ENCODE measurements at places on chromosomes 1 and 21.

- DNase-seq, result no peak
Observed at GRCh38 chr21:41663805-41664788, 102.8 kb downstream of the RIPK4 start.

DNA sequence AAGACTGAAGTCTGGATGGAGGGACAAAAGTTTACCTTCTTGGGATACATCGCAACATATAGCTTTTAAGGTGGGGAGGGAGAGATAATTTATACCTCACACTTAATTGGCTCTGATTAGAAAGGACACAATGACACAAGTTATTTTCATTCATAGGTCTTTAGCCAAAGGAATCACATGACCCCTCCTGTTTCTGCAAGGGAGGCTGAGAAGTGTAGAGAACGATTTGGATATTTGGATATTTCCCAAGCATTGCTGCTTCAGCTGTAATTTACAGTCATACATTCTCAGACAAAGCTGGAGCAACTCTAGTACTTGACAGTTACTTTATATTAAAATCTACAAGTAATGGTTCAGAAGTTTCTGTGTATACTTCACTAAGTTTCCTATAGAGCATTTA is 24.2 kb downstream of the DAP3 start:
- DNase-seq, result no peak

DNA sequence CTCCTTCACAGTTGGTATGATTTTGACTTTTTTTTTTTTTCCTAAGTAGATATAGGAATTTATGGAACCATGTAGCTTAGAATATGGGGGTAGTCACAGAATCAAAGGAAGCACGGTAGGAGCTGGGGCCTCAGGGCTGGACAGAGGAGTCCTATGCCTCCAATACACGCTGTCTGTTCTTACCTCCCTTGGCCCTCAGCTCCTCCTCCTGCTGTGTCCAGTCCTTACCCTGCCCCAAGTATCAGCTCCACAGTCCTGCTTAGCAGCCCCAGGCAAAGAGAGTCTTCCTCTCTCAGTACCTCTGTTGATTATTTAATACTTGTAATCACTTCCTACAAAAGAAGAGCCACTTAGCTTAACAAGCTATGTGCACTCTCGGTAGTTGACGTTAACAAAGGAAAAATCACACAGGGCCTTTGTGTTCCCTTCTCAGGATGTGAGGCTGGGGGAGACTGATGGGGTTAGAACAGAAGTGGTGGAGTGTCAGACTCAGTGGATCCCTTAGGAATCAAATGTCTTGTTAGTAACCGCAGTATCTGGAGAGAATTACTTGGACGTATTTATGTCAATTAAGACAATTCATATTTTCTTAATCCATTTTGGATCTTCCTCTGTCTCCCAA is 292.3 kb downstream of the HHAT start:
- no peak for DNase-seq

GRCh38 chr1:66642992-66643391 is 109.0 kb downstream of the SGIP1 start:
- no peak for DNase-seq

GRCh38 chr1:170790651-170791071 is 126.7 kb downstream of the PRRX1 start:
- DNase-seq, result no peak

DNA sequence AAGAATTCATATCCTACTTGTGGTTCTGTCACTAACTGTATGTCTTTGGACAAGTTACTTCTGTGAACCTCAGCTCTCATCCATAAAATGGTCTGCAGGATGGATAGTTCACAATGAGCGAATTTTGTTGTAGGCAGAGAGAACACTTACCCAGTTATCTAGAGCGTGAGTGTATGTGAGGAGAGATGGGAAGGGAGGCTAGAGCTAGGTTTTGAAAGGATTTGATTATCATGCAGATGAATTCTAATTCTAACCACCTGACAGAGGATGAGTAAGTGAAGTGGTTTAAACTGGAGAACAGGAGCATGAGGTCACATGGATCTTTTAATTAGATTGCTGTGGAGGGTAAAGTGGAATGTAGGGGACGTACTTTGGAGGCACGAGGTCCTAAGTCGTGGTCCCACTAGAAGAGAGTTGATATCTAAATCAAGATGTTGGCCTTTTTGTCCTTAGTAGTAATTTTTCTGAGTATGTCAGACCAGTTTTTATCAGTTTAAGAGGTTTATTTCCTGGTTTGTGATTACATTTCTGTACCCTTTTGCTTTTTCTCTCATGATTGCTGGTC is 5.0 kb downstream of the SUCO start:
- DNase-seq, result no peak

DNA sequence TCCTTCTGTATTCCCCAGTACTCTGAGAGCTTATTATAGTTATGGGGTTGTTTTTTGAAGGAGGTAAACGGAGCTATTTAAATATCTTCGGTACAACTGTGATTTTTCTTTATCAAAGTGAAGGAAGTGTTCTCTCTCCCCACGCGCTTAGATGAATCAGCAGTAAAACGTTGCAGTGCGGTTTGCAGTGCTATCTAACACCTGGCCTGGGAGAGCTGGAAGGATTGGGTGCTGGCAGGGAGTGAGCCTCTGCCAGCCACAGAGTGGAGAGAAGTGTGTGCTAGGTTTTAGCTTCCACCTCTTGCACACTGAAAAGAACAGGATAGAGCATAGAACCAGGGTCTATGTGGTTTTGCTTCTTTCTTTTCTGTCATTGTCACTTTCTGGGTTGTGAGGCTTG is 165.9 kb downstream of the SDCCAG8 start:
- no peak for DNase-seq

DNA sequence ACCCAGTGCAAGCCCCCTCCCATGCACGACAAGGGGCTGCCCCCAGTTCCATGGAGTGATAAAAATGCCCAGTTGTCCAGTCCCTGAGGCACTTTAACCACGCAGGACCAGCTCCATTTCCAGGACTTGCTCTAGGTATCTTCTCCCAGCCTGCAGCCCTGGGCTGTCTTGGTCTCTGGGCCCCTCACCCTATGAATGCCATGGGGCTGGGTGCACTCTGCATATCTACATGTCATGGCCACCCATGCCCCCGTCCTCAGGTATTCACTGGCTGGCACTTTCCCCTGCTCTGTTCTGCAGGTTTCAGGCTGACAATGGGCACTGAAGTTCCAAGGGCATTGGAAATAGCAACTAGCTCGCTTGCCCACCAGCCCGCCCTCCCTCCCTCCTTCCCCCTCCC is 19.6 kb upstream of the C1orf174 start:
- no peak for DNase-seq

DNA sequence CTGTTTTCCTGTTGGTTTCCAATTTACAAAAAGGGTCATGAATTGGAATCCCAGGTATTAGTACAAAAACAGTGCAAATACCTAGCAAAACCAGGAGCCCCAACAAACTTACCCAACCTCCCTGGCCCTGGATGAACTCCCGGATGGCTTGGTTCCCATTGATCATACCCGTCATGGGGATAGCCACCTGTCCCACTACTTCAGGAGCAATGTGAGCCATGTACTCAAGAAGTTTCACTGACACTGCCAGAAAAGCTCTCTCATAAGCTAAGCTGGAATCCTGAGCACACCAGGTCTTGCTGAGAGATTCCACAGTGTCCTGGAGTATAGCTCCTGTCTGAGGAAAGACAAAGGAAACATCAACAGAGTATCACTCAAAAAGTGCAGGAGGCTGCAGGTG is 5.7 kb downstream of the BCL2L15 start:
- no peak for DNase-seq

- no peak for DNase-seq
Observed at GRCh38 chr1:2525572-2525919, 850 bp downstream of the PANK4 start.

GRCh38 chr1:182930985-182931384 is 22.0 kb downstream of the SHCBP1L start:
- no peak for DNase-seq

- no peak for DNase-seq
Observed at GRCh38 chr1:199746666-199747384, 280.7 kb upstream of the NR5A2 start.

- peak; percentile 60 for DNase-seq
Observed at GRCh38 chr1:244657421-244657820, 4.5 kb downstream of the DESI2 start.

DNA sequence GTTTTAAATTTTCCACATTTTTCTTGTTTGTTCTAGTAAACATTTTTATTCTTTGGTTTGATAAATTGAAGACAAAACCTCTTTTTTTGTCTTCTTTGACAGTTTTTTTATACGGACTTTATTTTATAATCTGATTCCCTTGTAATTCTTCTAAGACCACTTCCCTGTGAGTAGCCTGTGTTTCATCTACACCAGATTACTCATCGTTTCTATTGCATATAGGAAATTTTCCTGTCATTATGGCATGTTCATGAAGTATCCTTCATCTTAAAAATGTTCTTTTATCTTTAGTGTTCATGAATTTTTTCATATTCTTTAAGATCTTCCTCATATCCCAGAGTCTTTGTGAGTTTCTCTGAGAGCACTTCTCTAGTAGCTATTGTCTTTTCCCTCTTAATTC is 109.8 kb downstream of the USP25 start:
- DNase-seq, result no peak

- no peak for DNase-seq
Observed at GRCh38 chr1:13794231-13795187, 94.5 kb downstream of the PRDM2 start.

GRCh38 chr1:180291004-180291403 is 60.9 kb downstream of the LHX4 start:
- DNase-seq, result no peak

DNA sequence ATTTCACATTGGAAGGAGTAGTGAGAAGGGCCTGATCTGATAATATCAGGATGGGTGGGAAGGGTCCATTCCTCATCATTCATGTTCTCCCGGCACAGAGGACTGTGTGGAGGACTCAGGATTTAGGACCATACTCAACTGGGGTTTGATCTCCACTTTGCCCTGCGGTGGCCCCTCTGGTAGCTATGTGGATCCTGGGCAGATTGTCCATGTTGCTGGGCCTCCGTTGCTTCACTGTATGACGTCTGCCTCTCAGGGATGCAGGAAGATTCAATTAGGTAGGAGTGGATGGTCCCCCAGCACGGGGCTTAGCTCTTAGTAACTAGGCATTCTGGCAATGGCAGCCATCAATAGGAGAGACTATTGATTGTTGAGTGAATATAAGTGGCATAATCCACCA is 2.3 kb downstream of the ETS2 start:
- no peak for DNase-seq

DNA sequence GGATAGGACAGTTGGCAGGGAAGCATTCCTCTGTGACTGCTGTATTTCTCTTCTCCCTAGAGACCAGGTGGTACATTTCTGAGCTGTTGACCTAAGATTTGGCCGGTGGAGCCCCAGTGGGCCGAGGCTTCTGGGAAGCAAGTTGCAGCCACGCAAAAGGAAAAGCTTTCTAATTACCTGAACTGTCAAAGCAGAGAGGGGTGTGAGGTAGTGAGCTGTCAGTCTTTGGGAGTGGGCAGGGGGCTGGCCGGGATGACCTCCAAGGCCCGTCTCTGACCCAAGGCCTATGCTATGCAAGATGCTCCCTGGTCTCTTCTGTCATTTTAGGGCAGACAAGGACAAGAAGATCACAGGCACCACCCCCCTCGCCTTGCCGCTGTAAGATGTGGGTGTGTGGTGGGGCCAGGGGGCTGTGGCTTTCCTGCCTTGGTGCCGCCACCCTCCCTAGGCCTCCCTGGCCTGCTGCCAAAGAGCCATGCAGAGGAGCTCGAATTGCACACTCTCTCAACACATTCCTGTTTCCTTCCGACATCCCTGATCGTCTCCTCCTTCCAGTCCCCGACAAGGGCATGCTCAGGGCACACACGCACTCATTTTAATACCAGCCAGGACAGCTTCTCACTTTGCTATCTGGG is 7.7 kb downstream of the PADI1 start:
- no peak for DNase-seq

- DNase-seq, result no peak
Observed at GRCh38 chr21:26967062-26967913, at the start of gene ADAMTS5. Gene ADAMTS5 (minus strand): TSS chr21:26967088. CDS start chr21:26966391, 697 bp downstream.

DNA sequence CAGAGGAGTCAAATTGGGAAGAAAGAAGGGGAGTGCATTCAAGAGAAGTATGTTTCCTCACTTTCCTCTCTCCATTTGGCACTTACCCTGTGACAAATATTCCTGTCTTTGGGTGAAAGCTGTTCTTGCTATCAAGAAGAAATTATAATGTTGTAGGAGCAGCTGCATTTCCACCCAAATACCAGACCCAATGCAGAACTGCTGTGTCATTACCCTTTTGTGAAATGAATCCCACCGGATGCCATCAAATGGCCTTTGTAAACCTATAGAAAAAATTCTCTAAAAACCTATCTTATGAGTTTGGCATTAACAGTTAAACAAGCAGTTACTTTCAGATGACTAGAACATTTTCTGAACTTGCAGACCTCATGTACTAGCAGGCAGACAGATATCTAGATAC is 16.7 kb upstream of the PALMD start:
- no peak for DNase-seq

GRCh38 chr1:64042331-64043100 is 160.9 kb upstream of the UBE2U start:
- no peak for DNase-seq

DNA sequence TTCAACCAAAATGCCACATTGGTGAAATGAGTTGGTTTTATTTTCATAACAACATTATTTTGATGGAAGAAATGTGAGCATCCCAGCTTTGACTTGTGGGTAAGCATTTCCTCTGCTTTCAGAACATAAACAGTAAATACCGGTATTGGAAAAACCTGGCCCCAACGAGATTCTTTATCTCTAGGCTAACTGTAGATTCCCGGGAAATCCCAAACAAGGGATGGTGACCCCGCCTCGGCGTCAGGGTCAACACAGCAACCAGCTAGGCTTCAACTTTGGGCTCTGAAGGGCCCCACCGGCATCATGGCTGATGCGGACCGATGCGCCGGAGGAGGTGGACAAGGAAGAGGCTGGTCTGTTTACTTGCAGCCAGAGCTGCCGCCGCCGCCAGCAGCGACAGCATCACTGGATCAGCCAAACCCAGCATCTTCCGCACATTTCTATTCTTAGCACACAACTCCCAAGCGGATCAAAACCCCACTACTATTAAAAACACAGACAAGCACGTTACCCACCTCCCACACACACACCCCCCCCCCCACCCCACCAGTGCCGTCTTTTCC is 1.1 kb downstream of the AKT3 start:
- DNase-seq, result no peak

- no peak for DNase-seq
Observed at GRCh38 chr1:206808615-206809014, 36.3 kb upstream of the IL10 start.

DNA sequence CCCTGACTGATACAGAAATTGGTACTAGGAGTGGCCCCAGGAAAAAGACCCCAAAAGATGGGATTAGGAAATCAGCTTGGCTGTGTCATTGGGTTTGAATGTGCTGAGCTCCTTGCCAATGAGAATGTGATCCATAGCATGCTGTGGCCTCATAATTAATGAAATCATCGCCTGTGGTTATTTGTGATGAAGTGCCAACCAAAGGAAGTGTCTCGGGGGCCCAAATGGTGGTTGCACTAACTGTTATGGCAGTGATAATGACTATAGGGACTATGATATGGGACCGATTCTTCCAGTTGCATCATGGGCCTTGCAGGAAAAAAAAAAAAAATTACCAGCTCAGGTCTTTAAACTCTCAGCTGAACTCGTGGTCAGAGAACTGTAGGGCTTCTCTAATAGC is 15.4 kb upstream of the ZDHHC18 start:
- no peak for DNase-seq

All from D721Med (cell line).